SK-N-SH (cell line): ENCODE measurements at places on chromosomes 2 and 18. TPM values are rescaled to one million over a fixed set of nuclear protein-coding genes. Genes with fewer than 3 reads are reported as not detected.

The GPR35 gene
- 1.2 and 1.3 TPM in 2 replicates for polyA plus RNA-seq

The TSPYL6 gene
- not detected in 2 replicates for polyA plus RNA-seq

The SERPINB11 gene
- not detected in 2 replicates for polyA plus RNA-seq

The ZNF892 gene
- polyA plus RNA-seq, result 1.4 TPM in 2 replicates

The B3GNT7 gene
- 0.05 and 0.12 TPM in 2 replicates for polyA plus RNA-seq

The UBE2F gene
- 56.9 and 66.9 TPM in 2 replicates for polyA plus RNA-seq

DNA sequence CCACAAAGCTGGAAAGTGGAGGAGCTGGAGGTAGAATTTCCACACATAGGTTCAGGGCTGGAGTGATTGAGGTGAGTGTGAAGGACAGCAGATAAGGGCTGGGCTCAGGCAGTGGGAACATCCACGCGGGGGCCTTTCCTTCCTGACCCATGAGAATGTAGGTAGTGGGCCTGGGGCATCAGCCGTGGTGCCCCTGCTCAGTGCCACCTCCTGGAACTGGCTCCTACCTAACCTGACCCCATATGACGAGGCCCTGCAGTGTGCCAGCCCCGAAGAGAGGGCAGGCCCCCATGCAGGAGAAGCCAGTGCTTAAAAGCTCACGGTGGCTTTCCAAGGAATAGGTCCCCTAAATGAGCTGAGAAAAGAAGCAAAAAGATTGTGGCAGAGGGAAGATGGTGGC lies 66.2 kb downstream of the HS6ST1 start:
- no peaks in the 10 kb centered on the region for H3K27me3 ChIP-seq
- no peaks in the 10 kb centered on the region for H3K4me1 ChIP-seq
- DNase-seq, result no peak
- no peak overlapping the region for H3K4me3 ChIP-seq

DNA sequence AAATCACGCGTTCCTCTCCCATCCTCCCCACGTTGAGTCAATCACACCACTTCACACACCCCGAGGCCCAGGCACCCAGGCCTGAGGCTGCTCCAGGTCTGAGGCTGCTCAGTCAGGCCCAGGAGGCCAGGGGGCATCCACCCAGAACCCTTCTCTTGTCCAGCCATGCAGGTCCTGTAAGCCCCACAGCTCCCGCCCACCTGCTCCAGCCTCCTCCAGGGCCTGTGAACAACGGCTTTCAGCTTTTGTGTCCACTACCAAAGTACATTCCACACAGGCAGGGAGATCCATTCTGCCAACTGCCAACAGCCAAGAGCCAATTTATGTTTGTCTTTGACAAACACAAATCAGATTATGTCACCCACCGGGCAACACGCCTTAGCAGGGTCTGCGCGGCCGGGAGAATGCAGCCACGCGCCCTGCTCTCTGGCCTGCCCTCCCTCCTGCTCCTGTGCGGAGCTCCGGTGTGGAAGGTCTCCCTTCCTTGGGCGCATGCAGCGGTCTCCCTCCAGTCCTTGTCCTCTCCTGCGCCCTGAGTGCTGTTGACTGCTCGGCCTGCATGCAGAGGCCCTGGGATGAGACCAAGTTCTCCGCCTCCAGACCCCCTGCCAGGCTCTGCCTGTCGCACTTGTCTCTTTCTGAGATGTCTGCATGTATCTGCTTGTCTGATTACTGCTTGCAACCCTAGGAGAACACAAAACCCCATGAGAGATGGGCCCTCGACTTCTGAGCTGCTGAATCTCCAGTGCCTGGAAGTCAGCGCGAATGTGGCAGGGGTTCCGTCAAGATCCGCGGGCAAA lies 146.6 kb downstream of the ZNF516 start:
- no peak overlapping the region; the same call in 1 of the 2 replicates for H3K4me3 ChIP-seq
- H3K27me3 ChIP-seq, result no peaks in the 10 kb centered on the region
- H3K27ac ChIP-seq, result no peak overlapping the region
- DNase-seq, result no peak
- H3K4me1 ChIP-seq, result peaks cover 7% of the 10 kb centered on the region; the same call in 1 of the 2 replicates

DNA sequence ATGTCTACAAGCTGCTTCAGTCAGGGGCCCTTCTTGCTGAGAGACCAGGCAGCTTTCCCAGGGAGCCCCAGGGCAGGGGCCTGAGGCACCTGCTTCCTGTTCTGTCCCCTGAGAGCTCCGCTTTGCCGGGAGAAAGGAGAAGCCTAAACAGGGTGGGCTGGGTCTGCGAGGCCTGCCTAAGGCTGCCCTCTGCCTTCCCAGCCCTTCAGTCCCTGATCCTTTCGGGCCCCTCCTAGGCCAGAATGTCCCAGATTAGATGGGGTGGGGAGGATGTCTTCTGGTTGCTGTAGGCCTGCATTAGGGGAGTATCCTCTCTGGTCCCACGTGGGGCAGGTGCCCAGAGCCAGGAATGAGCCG lies 72.4 kb downstream of the TGOLN2 start:
- peak; percentile 33 for DNase-seq
- no peaks in the 10 kb centered on the region for H3K27me3 ChIP-seq
- H3K36me3 ChIP-seq, result no peaks in the 10 kb centered on the region
- peaks cover 62% of the 10 kb centered on the region for H3K4me1 ChIP-seq
- no peak overlapping the region for H3K4me3 ChIP-seq

- no peaks in the 10 kb centered on the region for H3K27me3 ChIP-seq
- H3K27ac ChIP-seq, result no peak overlapping the region
- DNase-seq, result no peak
- no peak overlapping the region for H3K4me3 ChIP-seq
Observed at GRCh38 chr2:8132351-8132831, 549.5 kb upstream of the ID2 start.

- H3K27me3 ChIP-seq, result no peaks in the 10 kb centered on the region
- peaks cover 18% of the 10 kb centered on the region for H3K36me3 ChIP-seq
- no peak overlapping the region for H3K4me3 ChIP-seq
- DNase-seq, result peak; percentile 48
- no peak overlapping the region; the same call in 1 of the 2 replicates for H3K27ac ChIP-seq
Observed at GRCh38 chr2:66526180-66526579, 91.3 kb downstream of the MEIS1 start.

GRCh38 chr2:36701391-36701795 lies 4.9 kb downstream of the VIT start:
- no peak overlapping the region for H3K4me3 ChIP-seq
- no peak for DNase-seq

GRCh38 chr18:47680488-47680887 lies 250.0 kb downstream of the SMAD2 start:
- DNase-seq, result no peak
- no peaks in the 10 kb centered on the region for H3K4me1 ChIP-seq
- no peaks in the 10 kb centered on the region for H3K27me3 ChIP-seq
- H3K4me3 ChIP-seq, result no peak overlapping the region

GRCh38 chr18:35564795-35565453 lies 16.6 kb upstream of the GALNT1 start:
- H3K4me1 ChIP-seq, result no peaks in the 10 kb centered on the region
- no peak for DNase-seq
- H3K27me3 ChIP-seq, result no peaks in the 10 kb centered on the region
- H3K36me3 ChIP-seq, result no peaks in the 10 kb centered on the region
- no peak overlapping the region for H3K4me3 ChIP-seq
- no peak overlapping the region for H3K27ac ChIP-seq

DNA sequence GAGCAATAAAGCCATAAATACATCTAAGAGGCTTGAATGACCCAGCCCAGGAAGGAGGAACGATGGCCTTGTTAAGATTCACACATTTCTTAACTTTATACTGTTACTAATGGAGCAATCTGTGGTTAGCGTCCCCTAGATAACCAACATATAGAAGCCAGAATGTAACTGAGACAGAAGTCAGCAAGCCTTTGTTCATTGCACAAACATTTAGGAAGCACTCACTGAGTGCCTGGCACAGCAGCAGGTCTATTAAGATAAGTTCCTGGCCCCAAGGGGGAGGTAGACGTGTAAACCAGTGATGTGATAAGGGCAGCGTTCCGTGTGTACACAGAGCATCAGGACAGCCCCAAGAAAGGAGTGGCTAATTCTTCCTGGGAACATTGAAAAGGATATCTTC lies 63.6 kb upstream of the ATL2 start:
- no peak overlapping the region for H3K4me3 ChIP-seq
- no peak overlapping the region for H3K27ac ChIP-seq
- H3K4me1 ChIP-seq, result peaks cover 10% of the 10 kb centered on the region; the same call in 1 of the 2 replicates
- H3K36me3 ChIP-seq, result no peaks in the 10 kb centered on the region
- H3K27me3 ChIP-seq, result peaks cover 12% of the 10 kb centered on the region
